ENCODE measurements at places on chromosomes 11 and 22.

GRCh38 chr11:5238486-5238885 lies 4.2 kb upstream of the HBD start:
- no peak for DNase-seq

- no peak for DNase-seq
These were observed 47.8 kb downstream of the SWAP70 start for GRCh38 chr11:9711454-9712307.

DNA sequence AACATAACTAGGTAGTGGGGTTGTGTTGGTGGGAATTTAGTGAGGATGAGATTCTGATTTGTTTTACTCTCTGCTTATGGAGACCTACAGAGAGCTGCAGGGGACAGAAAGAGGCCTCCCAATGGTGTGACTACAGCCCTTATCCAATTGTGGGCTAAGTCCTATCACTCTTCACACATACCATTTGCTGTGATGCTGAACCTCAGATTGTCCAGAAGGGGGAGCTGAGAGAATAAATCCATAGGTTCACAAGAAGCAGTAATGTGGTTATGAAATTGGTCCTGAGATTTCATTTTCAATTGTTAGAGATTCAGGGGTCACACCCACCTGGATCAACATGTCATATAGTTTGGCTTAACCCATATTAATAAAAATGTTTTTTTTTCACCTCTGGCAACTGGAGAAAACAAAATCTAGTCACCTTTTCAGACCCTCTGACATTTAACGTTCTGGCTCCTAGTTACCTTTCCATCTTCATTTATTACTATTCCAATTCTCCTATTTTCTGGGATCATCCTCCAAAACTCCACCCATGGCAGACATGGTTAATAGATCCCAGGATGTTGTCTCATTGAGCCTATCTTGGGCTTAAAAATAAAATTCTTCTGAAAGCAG lies 53.3 kb upstream of the PTPN5 start:
- DNase-seq = no peak

- DNase-seq = no peak
These were observed 51.7 kb downstream of the SYT13 start for GRCh38 chr11:45234306-45235006.

GRCh38 chr11:41988951-41989572 lies 529.6 kb upstream of the LRRC4C start:
- no peak for DNase-seq

DNA sequence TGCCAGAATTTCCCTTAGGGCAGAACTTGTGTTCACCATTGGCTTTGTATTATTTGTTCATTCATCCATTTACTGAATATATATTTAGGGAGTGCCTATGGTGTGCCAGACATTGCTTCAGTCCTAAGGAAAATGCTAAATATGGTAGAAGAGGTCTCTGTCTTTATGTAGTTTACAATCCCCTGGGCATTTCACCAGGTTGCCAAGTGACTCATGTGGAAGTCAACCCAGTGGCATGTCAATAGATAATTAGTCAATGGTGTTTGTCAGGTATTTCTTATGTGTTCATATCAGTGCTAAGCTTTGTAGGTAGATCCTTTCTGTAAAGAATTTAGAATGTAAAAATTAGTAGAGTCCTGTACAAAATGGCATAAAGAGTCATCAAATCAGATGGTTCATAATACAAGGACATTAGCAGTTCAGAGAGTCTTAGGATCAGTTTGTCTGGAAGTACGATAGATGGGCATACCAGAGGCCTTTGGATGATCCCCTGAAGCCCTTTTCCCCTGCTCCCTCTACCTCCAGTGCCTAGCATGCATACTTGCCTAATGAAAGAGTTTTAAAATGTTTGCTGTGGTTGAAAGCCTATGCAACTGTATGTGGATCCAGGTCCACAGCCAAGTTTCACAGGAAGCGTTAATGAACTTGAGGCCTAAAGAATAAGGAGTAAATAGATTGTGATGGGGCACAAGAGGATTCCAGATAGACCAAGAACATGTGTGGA lies 58.5 kb upstream of the SESN3 start:
- DNase-seq = no peak

DNA sequence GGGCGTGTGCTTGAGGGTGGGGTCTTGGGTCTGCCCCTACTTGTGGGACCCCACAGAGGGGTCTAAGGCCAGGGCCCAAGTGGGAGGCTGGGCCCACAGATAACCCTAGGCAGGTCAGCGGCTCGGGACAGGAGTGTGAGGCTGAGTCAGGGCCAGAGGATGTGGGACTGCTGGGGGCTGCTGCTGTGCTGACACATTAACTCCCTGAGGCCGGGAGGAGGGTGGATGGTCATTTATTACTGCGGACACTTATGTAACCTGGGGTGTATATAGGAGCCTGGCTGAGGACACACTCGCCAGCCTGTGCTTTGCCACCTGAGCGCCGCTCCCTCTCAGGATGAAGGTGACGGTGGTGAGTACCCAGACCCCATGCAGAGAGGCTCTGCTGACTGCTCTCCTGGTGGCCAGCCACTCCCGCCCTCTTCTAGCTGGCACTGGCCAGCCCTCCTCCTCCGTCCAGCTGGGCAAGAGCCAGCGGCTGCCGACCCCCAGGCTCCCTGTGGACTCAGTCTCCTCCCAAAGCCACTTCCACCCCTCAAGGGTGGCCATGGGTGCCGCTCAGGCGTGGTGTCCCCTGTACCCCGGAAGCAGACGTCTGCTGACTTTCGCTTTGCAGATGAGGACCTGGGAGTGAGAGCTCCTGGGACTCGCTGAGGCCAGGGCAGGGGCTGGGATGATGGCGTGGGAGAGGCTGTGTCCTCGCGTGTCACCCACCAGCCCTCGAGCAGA lies at the start of gene MIOX:
MIOX (plus strand) TSS at position 299 of the 729 bp plus-strand sequence; CDS start at position 338, 39 bp downstream.
- DNase-seq = no peak

DNA sequence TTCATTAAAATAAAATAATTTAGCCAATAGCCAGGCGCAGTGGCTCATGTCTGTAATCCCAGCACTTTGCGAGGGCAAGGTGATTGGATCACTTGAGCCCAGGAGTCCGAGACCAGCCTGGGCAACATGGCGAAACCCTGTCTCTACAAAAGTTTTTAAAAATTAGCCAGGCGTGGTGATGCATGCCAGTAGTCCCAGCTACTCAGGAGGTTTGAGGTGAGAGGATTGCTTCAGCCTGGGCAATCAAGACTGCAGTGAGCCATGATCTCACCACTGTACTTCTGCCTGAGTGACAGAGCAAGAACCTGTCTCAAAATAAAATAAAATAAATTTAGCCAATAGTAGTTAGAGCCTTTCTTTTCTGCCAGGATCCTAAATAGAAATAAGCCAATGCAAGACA lies 12.2 kb downstream of the HPS5 start:
- DNase-seq = no peak

DNA sequence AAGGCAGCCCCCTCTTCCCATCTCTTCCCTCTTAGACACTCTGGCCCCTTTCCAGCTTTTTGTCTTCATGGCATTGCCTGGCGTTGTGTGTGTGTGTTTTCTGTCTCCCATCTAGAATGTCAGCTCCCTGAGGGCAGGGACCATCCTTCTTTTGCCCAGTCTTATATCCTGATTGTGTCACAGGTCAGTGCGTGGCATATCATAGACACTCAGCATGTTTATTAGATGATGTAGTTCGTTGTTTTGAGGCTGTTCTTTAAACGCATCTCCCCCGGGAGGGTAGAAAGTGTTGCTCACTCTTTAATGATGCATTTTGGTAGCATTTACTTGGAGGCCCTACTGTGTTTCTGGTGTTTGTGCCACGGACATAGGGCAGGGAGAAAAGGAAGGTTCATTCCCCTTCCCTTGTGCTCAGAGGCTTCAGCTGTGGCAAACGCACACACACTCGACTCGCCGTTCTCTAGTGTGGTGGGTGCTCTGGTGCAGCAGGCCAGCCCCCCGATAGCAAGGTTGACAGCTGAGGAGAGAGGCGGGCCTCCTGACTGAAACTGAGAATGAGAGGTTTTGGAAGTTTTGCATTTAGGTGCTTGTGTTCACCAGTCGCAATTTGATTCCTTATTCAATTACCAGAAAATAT lies 60.2 kb downstream of the TNRC6B start:
- no peak for DNase-seq

- DNase-seq = no peak
These were observed 29.5 kb downstream of the CARD18 start for GRCh38 chr11:105109855-105110687.

GRCh38 chr22:33529424-33530113 lies 390.7 kb downstream of the LARGE1 start:
- no peak for DNase-seq

DNA sequence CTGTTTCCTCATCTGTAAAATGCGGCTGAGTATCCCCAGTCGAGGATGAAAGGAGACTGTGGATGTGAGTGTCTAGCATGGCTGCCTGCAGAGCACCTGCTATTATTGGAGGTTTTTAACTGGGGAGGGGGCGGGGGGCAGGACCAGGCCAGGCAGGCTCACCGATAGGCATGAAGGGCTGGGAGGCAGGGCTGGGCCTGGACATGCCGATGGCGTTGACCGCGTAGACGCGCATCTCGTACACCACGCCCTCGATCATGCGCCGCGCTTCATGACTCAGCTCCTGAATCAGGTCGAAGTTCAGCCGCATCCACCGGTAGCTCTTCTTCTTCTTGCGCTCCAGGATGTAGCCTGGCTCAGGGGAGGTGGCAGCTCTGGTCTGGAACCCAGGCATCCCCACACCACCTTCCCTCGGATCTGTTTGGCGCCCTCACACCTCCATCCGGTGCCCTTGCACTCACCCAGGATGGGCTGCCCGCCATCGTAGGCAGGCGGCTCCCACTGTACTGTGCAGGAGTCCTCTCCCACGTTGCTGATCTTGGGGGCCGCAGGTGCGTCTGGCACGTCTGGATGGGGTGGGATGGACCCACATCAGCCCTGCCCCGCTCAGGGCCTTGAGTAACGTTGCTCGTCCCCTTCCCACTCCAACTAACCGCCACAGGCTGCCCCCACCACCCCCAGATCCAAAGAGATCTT lies 15.1 kb downstream of the MYBPC3 start:
- DNase-seq = no peak

DNA sequence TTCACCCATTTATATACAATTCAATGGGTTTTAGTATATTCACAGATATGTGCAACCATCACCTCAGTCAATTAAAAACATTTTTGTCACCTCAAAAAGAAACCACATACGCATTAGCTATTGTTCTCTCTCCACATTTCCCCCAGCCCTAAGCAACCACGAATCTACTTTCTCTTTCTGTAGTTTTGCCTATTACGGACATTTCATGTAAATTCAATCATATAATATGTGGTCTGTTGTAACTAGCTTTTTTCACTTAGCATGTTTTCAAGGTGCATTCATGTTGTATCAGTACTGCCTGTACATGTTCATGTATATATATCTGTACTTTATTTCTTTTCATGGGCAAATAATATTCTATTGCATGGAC lies 104.7 kb upstream of the RRM1 start:
- DNase-seq = no peak

DNA sequence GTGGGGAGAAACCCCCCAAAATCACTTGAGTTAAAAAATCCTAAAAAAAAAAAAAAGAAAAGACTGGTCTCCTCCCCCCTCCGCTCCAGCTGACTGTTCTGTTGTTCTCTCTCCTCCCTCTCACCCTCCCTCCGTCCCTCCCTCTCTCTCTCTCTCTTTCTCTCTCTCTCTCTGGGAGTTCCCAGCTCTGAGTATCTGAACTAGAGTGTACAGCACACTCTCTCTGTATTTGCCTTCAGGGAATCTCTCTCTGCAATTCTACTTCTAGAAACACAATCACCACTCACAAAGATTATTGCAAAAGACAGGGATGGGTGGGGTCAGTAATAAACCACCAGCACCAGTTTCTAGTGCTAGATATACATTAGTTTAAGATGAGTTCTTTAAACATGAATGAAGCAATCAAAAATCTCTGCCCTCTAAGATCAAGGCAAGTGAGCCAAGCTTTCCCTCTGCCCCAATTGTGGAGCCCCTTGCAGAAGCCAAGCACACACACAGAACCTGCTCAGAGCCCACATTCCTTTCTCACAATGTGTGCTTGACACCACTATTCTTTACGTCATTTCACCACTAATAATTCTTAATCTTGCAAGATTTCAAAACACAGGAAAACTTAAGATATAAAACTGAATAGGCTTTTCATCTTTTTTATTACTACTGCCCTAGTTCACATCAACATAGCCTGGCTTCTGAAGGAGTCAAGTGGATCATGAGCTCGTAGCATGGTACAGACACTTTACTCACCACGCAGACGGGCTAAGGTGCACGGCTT lies 133.5 kb downstream of the RBFOX2 start:
- DNase-seq = no peak

DNA sequence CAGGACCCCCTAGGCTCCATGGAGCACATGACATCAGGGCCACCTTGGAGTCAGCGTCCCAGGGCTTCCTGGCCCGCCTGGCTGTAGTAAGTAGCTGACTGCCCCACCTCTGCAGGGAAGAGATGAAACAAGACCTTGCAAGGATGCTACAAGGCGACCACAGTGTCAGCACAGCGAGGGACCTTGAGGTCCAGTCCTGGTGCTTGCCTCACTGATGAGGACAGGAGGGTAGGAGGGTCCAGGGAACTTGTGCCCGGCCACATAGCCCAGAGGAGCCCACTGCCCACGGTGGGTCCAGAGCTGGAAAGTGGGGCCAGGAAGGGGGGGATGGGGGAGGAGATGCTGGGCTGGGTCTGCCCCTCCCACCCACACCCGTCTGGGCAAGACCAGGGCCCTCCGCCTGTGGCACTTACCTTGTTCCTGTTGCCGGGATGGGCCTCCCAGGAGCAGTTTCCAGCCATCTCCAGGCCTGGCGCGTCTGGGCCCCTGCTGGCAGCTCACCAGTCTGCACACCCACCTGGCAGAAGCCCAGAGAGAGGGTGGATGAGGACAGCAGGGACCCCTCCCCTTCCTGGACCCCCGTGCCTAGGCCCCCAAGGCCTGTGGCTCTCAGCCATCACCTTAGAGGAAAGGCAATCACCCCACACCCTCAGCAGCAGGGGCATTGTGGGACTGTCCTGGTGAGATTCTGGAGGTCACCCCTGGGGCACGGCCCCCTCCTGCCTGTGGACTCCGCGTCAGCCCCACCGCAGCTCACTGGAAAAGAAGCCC lies 3.4 kb downstream of the MRGPRF start:
- no peak for DNase-seq

GRCh38 chr11:93481279-93481678 lies 61.9 kb downstream of the SMCO4 start:
- DNase-seq = no peak

DNA sequence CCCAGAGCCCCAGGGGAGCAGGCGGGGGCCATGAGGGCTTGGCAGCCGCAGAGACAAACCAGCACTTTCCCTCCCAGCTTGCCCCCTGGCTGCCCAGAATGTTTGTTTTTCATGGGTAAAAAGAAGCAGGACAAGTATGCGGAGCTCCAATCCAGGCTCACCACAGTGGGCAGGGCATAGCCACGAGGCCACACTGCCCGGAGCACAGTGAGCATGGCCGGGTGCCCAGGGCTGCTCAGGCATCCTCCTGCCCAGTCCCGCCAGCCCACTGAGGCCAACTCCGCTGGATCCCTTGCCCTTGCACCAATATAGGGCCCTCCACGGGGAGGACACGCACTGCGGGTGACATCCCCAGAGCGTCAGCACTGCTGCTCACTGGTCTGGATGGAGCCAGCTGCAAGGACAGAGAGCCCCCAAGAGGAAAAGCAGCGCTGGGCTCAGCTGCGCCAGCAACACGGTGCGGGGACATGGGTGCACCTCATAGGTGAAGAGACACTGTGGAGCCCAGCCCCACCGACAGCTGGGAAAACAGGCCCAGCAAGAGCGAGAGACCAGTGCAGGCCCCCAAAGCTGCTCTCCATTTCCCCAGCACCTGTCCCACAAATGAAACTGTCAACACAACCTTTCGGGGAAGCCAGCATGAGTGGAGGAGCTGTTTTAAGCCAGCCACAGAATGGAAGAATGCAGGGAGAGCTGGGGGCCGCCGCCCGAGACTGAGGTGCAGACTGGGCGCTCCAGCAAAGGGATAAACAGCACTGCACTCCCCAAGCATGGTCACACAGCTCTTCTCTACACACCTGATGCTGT lies 24.8 kb downstream of the ARVCF start:
- no peak for DNase-seq
